H4 (cell line): ENCODE measurements at places on chromosomes 7 and 10. TPM values are rescaled to one million over a fixed set of nuclear protein-coding genes. Genes with fewer than 3 reads are reported as not detected.

Gene EN2
- total RNA-seq: 0.16 and 0.29 TPM in 2 replicates

Gene ZNF853
- total RNA-seq: 2.8 and 3.7 TPM in 2 replicates

Gene TRUB1
- total RNA-seq: 34.9 and 36.2 TPM in 2 replicates

Gene CAPZA2
- 120 and 139 TPM in 2 replicates for total RNA-seq

Gene RET
- 0.04 TPM in 1 of 2 replicates, not detected in the other for total RNA-seq

Gene ELMO1
- 55.0 and 58.3 TPM in 2 replicates for total RNA-seq

Gene FKBP6
- total RNA-seq: not detected in 2 replicates

Gene SRI
- 307 and 321 TPM in 2 replicates for total RNA-seq

Gene LDB3
- total RNA-seq: 0.08 and 0.16 TPM in 2 replicates
